ENCODE measurements at places on chromosomes 11 and 22.
A peak's percentile ranks its signal among the peaks of the same experiment; 100 is the strongest.

- DNase-seq, result no peak
Measured at GRCh38 chr11:69703768-69704507, at the start of gene FGF19. Gene FGF19 (minus strand): TSS chr11:69704022. CDS start chr11:69703876, 146 bp downstream.

- DNase-seq, result no peak
Measured at GRCh38 chr11:14584595-14584994, 59.0 kb upstream of the PDE3B start.

- no peak for DNase-seq
Measured at GRCh38 chr11:60858731-60859464, 3.1 kb upstream of the PTGDR2 start.

DNA sequence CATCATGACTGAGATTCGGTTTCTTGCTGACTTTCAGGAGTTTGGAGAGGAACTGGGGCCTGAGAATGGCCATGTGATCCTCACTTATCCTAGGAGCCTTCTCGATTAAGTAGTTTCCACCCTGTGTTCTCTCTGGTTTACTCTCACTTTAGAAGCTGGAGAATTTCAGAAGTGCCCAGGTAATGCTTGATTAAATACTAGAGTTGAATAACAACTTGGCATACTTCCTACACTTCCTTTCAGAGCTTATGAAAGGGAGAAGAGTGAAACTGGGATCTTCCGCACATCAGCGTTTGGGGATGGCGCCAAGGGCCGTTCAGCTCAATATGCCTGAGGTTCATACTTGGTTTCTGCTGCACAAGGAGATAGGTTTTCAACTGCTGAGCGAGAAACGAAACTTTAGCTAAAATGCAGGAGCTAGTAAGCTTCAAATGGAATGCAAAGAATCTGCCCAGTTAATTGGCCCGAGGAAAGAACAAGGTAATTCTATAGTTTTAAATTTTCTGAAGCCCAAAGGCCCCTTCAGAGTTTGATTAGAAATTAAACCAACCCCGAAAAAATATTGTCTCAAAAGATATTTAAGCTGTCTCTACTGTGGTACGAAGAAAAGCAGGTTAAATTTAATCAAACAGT is 823 bp upstream of the MUC15 start:
- DNase-seq, result no peak

- DNase-seq, result no peak
Measured at GRCh38 chr11:107908211-107908610, 20.0 kb upstream of the RAB39A start.

DNA sequence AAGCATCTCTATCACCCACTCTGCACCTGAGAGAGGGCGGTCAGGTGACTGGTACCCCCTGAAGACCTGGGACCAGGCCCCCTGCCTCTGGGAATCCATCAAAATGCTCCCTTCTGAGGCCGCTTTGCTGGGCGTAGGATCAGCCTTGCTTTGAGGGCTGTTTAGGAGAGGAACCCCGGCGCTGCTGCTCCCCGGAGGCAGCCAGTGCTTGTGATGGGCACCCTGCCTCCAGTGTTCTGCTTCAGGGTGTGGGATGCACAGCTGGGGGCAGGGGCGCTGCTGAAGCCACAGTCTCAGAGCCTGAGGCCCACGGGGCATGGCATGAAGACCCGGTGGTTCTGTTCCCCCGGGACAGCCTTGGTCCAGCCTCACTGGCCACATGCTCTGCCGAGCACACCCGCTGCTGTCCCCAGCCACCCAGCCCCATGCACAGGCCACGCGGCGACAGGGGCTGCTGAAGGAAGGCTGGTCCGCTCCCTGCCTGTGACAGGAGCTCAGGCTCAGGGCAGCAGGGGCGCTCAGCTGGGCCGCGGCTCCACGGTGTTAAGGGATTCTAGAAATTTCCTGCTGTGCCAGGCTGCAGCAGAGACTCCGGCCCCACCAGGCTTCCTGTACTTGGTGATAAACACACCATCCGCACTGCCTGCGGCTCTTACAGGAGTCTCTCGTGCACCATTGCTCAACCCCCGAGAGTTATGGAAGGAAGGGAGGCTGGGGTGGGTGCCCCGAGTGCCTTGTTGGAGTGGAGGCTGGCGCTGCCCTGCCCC is 91.0 kb downstream of the KCNQ1 start:
- no peak for DNase-seq

DNA sequence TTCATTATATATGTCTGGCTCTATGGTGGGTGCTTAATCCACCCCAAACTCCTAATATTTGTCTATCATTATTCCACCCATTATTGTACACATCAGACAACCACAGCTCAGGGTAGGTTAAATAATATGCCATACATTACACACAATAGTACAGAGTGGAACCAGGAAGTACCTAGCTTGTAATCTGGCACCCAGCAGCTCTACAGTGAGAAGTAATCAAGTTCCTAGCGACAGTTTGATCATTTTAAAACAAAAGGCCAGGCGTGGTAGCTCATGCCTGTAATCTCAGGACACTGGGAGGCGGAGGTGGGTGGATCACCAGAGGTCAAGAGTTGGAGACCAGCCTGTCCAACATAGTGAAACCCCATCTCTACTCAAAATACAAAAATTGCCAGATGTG is 141.0 kb downstream of the LARGE1 start:
- DNase-seq, result no peak

- DNase-seq, result no peak
Measured at GRCh38 chr22:20423008-20423905, 14.4 kb downstream of the SCARF2 start.

GRCh38 chr11:2365571-2366210 is 11.4 kb upstream of the CD81 start:
- no peak for DNase-seq

GRCh38 chr11:42770444-42771065 is 541.2 kb upstream of the API5 start:
- DNase-seq, result no peak

GRCh38 chr11:25180187-25180586 is 683.3 kb downstream of the LUZP2 start:
- DNase-seq, result no peak

DNA sequence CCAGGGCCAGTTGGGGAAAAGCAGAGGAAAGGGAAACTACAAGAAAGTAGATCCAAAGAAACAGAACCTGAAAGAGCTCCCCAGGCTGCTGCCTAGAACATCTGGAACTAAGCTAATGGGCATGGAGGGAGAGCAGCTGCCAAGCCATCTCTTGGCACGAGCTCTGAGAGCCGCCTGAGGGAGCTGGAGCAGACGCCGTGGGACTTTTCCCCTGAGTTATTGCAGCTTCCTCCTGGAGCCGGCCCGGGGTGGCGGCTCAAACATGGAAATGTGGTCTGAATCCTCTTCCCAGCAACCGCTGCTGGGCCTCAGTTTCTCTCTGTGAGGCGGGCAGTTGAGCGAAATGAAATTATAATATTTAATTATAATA is 41.8 kb downstream of the LIF start:
- DNase-seq, result no peak

- DNase-seq, result no peak
Measured at GRCh38 chr11:95835351-95835750, 45.1 kb downstream of the CEP57 start.

DNA sequence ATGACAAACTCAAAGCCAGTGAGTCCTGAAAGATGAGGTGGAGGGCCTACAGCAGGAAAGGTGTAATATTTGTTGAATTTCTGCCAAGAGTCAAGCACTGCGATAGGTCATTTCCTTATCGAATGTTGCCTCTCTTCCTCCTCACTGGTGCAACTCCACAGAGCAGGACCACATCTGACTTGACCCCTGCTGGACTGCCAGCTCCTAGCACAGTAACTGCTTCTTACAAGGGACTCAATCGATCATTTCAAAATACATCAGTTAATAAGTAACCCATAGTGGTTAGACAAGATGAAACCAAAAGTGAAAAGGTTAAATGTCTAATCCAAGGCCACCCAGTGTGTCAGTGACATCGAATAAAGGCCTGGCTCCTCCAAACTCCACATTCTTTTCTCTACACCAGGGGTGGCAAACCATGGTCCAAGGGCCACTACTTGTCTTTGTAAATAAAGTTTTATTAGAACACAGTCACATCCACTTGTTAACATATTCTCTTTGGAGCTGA is 98.5 kb upstream of the CSNK2A3 start:
- no peak for DNase-seq

GRCh38 chr11:106208760-106209159 is 131.3 kb downstream of the AASDHPPT start:
- no peak for DNase-seq

DNA sequence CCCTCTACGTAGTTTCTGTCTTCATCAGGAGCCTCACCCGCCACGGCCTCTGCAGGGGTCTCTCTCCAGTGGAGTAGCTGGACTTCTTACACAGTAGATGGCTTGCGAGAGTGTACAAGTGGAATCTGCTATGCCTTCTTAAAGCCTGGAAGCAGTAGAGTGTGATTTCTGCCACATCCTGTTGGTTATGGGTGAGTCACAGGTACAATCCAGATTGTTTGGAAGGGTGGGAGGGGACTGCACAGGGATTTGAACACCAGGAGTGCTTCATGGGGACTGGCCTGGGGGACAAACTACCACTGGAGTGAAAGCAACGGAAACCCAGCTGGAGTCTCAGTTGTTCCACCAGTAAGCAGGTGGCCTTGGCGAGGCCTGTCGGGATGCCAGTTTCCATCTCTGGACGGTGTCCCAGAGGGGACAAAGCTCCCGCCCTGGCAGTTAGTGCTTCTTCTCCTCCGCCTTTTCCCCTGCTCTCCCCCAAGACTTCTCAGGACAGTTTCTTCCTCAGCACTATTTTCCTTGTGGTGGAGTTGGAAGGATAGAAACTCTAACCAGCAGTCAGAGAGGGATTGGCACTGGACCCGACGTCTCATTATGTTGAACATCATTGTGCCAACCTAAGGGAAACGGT is 85.0 kb upstream of the RCN1 start:
- no peak for DNase-seq

DNA sequence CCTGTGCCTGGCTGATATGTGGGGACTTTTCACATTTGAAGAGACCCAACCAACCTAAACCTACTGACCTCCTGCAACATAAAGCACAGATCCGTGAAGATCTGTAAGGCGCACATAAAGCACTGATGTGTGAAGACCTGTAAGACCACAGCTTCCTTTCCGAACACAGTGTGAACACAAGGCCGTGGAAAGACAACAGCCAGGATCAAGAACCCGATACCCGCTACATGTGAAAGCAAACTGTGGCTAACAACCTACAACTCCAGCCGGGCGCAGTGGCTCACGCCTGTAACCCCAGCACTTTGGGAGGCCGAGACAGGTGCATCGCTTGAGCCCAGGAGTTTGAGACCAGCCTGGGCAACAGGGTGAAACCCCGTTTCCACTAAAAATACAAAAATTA is 17.6 kb upstream of the PPFIA1 start:
- DNase-seq, result no peak

GRCh38 chr11:85595285-85595884 is 31.8 kb downstream of the DLG2 start:
- peak; percentile 48 for DNase-seq

All from CD4-positive, alpha-beta T cell treated with Interleukin-15 for 4 hours (primary cell).